Brain microvascular endothelial cell (primary cell): ENCODE measurements at places on chromosomes 7 and 10.

DNA sequence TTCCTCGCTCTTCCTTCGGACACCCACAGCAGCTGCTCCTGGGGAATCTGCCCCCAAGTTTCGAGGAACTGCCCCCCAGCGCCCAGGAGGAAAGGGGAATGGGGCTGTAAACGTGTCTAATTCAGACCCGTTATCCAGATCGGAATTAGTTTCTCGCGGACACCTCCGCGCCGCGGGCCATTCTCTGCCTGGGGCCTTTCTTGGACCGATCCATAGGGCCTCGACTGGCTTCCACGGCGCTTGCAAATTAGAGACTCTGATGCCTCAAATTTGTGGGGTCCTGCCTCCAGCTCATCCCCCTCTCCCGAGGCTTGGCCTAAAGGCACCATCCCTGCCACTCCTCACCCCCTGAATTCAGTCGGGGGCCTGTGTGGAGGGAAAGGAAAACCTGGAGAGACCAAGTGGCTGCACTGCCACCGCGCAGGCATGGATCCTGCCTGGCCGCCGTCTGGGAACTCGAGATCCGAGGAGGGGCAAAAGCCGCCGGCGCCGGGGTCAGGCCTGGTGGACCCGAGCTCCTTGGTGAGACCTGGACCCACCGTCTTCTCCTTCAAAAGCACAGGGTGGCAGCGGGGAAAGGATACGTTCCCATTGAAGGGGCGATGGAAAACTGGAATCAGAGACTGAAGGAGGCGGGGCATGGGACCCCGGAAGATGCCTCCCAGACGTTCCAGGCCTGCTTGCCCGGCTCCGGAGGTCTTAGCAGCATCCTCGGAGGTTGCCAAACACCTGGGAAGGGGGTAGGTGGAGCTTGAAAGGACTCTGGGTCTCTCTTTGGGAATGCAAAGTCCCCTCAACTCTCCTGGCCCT is 13.7 kb downstream of the LBX1 start:
- no peak for DNase-seq

GRCh38 chr7:114663502-114663901 is 248.9 kb downstream of the FOXP2 start:
- peak; percentile 64 for DNase-seq

DNA sequence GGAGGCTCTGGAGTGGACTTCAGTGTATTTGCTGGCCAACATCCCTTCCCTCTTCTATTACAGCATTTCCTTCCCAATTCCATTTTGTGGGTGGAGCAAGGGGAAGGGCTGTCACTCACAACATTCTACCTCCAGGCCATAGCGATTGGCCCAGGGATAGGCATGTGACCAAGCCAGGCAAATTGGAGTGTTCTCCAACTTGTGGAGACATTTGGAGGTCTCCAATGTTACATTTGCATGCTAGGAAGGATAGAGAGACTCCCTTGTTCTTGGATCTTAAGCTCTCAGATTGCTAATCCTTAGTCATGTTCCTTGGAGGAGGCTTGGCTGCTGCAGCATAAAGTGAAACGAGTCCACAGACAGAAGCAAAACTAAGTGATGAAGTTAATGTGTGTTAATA is 95.6 kb upstream of the KIF5B start:
- peak; percentile 5 for DNase-seq

DNA sequence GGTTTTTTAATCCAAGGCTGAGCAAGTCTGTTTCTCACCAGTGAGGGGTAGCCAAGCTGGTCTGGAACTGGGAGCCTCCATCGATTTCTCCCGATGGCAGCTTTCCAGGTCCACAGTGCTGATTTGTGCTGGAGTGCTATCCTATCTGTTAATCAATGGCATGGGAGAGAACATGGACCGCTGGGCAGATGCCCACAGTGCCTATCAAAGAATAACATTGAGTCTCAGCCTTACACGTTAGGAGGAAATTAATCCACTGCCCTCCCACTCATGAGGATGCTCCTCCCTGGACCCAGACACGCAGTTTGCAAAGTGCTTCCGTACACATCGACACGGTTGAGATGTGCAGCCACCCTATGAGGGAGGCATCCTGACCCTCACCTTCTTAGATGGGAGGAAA is 36.0 kb upstream of the CUX1 start:
- no peak for DNase-seq

- DNase-seq = no peak
These were observed 528.7 kb upstream of the IGFBP3 start for GRCh38 chr7:46449743-46450142.

DNA sequence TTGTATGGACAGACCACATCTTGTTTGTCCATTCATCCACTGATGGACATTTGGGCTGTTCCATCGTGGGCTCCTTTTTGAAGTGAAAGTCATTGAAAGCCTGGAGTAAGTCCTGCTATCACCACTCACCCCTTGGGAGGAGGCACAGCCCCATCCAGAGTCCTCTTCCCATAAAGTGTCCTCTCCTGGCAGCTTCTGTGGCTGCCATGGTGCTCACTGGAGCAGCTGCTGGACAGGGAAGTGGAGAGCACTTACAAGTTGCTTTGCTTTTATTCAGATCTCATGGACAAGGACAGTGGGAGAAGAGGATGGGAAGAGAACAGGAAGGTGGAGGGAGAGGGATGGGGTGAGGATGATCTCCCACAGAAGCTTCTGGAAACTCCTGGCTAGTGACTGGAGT is 18.5 kb upstream of the EIF5AL1 start:
- DNase-seq = no peak

DNA sequence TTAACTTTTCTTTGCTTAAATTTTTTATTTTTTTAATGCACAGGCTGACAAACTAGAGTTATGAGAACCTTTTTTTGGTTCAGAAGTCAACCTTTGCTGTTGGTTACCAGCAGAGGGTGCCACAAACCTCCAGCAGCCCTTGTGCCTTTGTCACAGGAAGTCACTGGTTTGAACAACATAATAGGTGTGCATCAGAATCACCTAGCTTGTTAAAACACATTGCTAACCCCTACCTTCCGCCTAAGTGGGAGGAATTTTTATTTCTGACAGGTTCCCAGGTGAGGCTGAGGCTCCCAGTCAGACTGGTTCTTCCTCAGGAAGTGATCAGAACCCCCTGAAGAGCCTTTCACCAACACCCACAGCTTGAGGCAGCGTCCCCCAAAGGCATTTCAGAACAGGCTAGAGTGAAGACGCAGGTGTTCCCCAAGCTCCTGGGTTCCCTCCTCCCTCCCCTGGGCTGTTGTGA is 22.6 kb upstream of the VDAC2 start:
- DNase-seq = peak; percentile 53

DNA sequence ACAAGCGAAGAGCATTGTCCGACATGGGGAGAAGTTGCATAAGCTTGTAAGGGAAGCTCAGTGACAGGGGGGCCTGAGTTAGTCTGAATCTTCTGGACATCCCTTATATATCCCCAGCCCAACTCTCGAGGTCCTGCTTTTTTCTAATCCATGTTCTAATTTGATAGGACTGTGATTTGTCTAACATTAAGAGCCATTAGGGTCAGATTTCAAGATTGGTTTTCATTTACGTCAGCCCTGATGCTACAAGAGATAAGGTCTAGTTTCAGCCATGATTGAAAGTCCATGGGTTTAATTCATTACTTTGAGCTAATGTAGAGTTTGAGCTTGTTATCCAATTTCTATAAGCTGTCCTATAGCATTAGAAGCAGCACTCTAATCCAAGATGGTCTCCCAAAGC is 20.3 kb downstream of the TLX1 start:
- DNase-seq = no peak

GRCh38 chr7:99525713-99526440 is 21.4 kb downstream of the ZKSCAN5 start:
- DNase-seq = peak; percentile 4

DNA sequence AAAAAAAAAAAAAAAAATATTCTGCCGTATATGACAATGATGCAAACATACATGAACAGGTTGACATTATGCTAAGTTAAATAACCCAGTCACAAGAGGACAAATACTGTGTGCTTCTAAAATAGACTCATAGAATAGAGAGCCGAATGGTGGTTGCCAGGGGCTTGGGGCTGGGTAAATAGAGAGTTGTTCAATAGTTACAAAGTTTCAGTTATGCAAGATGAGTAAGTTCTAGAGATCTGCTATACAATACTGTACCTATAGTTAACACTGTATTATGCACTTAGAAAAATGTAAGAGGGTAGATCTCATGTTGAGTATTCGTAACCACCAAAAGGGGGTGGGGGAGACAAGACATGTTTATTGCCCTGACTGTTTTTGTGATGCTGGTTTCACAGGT is 77.1 kb upstream of the GNAI1 start:
- DNase-seq = no peak

GRCh38 chr10:7069706-7070105 is 341.1 kb downstream of the SFMBT2 start:
- no peak for DNase-seq

DNA sequence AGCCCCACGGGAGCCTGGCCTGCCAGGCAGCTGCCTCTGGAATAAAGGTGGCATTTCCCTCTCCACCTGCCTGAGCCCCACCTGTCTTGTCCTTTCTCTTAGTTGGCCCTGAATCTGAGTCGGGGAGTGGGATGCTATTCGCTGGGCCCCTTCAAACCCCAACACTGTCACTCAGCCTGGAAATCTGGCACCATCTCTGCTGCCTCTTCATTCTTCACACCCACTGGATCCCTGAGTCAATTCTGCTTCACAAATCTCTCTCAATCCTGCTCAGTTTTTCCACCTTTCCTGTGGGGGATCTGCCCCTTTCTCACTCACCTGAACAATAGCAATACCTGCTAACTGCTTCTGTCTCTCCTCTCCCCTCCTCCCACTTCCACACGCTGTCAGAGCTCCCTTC is 10.6 kb downstream of the CRTAC1 start:
- no peak for DNase-seq

- DNase-seq = no peak
These were observed 39.1 kb downstream of the HTR7 start for GRCh38 chr10:90818736-90819135.
